ENCODE measurements at places on chromosomes 4 and X. TPM values are rescaled to one million over a fixed set of nuclear protein-coding genes. Genes with fewer than 3 reads are reported as not detected.

HPGDS gene
- 2.3 TPM for polyA plus RNA-seq

FHL1 gene
- 65.1 TPM for polyA plus RNA-seq

DNA sequence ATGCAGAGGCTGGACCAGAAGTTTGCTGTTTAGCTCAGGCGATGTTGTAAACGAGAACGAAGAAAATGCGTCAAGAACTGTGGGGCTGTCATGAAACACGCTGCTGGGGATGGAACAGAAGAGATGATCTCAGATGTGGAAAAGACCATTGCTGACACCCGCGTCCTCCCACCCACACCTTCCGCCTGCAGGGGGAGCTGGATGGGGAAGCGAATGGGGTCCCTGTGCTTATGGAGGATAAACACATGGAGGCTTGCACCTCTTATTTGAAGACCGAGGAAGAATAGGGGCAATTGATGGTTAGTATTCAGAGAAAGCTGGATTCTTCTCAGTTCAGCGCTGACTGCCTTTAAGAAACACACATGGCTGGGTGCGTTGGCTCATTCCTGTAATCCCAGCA is 63.9 kb downstream of the GPR143 start:
- no peak for DNase-seq

GRCh38 chrX:47373198-47373597 is 2.8 kb downstream of the ZNF157 start:
- DNase-seq: no peak

DNA sequence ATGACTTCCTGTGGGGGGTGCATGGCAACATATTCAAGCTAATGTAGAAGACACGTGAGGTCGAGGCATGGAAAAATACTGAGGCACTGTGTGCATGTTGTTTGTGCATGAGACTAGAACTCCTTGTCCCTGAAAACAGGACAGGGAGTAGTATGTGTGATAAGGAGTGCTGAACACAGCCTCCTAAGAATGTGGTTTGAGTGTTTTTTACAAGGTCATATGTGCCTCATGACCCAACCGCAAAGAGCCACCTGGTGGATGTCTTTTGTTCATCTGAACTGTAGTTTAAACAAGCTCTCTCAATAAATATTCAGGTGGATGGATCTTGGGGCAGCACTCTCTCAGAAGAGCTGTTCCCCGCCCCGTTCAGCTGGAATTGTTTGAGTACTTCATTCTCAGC is 226.6 kb downstream of the NLGN4X start:
- DNase-seq: no peak

GRCh38 chrX:1323315-1323714 is 13.3 kb upstream of the IL3RA start:
- DNase-seq: no peak

- DNase-seq: no peak
Measured at GRCh38 chrX:119502727-119503483, 34.7 kb downstream of the SLC25A5 start.

DNA sequence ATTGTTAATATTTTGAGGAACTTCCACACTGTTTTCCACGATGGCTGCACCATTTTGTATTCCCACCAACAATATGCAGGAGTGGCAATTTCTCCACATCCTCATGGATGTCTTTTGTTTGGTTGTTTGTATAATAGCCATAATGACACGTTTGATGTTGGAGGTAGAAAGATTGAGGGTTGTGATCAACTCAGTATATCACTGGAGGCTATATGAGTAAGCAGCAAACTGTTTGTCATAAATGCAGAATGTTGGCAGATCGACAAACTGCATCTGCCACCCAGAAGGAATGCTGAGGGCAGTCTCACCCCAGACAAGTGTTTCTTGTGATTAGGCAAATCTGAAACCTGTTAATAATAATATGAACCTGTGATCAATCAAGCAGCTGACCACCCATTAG is 243.9 kb upstream of the WDFY3 start:
- no peak for DNase-seq

- no peak for DNase-seq
Measured at GRCh38 chr4:41748571-41749475, at the start of gene PHOX2B. Gene PHOX2B, minus strand, starts transcription at chr4:41748725. Its CDS starts 115 bp downstream, at chr4:41748610.

DNA sequence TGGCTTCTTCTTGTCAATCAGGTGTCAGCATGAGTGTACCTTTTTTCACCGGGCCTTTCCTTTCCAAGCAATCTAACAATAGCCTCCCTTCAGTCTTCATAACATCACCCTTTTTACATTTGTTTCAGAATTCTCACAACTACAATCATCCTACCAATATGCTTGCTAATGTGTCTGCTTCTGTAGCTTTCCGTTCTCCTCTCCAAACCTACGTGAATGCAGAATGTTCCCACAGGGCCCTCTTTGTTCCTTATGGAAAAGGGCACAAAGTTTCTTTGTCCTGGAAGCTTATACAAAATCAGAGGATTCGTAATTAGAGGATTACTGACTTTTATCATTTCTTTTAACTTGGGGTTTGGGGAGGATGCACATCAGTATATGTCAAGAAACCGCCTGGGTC is 461.8 kb downstream of the CENPC start:
- no peak for DNase-seq

DNA sequence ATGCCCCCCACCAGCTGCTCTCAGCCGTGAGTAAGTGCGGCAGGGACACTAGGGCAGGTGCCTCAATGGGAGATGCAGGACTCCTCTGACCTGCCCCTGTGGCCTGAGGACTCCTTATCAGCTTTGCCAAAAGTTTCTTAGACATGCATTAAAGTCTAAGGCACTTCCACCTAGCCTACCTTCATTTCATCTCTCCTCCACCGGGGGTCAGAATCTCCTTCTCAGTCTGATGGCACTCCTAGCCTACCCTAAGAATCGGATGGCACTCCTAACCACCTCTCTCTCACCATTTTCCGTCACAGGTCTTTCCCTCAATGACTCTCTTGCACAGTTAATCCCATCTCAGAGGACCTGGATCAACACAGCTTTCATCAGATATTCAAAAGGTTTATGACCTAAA is 85.9 kb downstream of the OTC start:
- DNase-seq: no peak

DNA sequence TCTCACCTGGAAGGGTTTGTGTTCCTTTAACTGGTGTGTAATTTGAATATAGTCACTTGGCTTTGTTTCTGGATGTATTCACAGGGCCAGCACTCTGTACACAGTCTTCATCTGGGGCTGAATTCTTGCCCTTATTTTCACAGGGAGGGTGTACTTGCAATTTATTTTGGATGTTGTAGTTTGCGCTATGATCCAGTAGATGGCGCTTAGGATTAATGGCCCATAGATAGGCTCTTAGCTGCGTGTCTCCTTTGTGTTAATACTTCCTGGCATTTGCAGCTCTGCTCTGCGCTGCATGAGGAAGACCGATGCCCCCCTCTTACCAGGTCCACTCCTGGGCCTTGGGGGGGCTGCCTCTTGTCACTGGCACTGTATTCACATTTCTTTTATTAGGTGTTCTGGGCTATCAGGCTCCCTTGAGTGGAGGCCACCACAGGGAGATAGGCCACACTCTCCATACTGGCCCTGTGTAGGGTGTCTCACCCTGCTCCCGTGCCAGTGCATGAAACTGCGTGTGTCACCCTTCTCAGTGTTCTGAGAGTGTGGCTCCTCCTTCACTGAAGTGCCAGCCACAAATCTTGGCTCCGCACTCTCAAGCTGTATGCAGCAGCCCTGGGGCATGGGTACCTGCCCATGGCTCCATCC is 562.2 kb downstream of the ZIC3 start:
- no peak for DNase-seq

DNA sequence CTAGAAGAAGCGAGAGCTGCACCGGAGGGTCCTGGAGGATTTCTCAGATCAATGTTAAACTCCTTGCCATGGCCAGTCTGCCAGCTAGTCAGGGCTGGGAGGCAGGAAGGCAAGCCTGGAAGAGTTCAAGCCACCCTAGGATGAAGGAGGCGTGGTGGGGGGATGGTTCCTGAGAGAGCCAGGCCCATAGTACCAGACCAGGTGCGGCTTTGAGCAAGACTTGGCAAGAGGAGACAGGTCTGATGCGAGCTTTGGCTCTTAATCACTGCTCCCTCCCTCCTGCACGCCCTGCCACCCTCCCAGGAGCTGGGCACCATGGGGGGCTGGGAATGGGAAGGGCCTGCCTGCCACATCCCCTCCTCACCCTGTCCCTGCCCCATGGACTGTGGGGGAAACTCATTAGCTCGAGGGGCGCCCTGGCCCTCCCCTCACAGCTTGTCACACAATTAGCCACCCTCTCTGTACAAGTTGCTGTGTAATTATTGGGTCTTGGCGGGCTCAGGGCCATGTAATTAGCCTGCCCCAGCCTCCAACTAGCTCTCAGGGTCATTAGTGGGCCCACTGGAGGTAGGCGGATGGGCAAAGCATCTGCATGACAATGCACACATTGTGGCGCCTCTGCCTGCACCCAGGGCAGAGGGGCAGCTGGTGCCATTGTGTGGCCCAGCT is 50.3 kb downstream of the EFNB1 start:
- DNase-seq: no peak

NDNF gene
- polyA plus RNA-seq: 67.4 TPM

SHROOM3 gene
- polyA plus RNA-seq: 39.2 TPM

DNA sequence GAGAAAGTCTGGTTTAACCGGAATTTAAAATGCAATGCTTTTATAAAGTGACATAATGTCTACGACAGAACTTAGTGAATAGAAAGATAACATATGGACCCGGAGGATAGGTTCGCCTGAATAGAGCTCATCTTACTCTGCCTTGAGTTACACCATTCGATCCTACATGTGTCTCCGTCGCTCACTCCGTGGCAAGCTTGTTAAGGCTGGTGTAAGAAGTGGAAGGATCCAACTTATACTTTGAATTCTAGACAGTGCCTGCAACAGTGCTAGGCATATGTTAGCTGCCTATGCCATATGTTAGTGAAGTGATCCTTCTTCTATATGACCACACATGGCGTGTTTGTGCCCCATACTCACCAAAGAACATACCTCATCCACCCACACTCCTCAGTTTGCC is 50.9 kb downstream of the SEL1L3 start:
- no peak for DNase-seq

DNA sequence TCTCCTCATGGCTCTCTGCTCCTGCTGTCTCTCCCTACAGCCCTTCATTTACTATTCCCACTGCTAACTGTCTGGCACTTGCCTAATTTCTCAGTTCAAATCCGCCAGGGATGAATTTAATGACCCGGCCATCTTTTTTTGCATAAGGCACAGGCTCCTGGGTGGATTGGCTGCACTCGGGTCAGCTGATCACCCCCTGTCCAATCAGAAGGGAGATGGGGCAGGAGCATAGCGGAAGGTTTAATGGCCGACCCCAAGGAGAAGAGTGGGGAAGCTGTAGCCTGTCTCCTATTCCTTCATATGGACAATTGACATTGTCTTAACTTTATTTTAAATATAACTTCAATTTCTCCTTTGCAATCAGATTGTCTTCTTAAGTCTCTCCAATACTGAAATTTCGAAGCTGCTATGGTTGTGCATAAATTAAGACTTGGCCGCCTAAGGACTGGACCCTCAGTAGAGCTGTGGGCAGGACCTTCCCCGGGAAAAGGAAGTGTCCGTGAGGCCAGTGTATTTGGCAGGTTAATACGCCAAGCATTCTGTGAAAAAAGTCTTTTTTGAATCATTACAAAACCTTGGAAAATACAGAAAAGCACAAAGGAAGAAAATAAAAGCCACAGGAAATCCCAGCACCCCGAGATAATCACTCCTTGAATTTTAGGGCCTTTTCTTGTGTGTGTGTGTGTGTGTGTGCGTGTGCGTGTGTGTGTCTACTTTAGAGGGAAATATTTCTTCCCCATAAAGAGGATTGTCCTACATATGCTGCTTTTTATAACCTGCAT is 55.5 kb downstream of the SMIM20 start:
- DNase-seq: no peak

- no peak for DNase-seq
Measured at GRCh38 chr4:37757761-37758160, 68.7 kb upstream of the PGM2 start.

DNA sequence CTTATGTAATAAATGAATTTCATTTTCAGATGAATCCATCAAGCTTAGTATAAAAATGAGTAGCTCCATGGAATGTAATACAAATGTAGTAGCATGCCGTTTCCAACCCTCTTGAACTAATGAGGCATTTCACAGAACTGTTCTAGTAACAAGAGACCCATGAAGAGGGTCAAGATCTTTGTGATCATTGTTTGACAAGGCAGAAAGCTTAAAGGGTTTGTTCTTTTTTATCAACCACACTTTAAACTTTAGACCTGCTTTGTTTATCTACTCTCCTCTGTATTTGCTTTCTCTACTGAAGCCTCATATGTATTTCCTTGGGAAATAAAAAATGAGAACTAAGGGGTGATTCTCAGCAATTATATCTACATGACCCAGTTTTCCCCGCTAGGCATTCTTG is 513.9 kb downstream of the ARAP2 start:
- no peak for DNase-seq

STX18 gene
- polyA plus RNA-seq: 80.8 TPM

GRCh38 chr4:146095091-146095690 is 80.3 kb upstream of the LSM6 start:
- peak; percentile 29 for DNase-seq

TSPAN7 gene
- 52.6 TPM for polyA plus RNA-seq

GRCh38 chr4:11287055-11287454 is 141.6 kb downstream of the HS3ST1 start:
- DNase-seq: no peak

CFAP47 gene
- polyA plus RNA-seq: 0.57 TPM

GRCh38 chrX:43166874-43167273 is 388.9 kb upstream of the PPP1R2C start:
- DNase-seq: no peak

- no peak for DNase-seq
Measured at GRCh38 chrX:19863857-19864223, 23.6 kb downstream of the SH3KBP1 start.

GRCh38 chr4:95547715-95548471 is 880 bp downstream of the UNC5C start:
- DNase-seq: no peak

GRCh38 chr4:123284168-123284567 is 112.4 kb upstream of the SPRY1 start:
- DNase-seq: no peak

All from right renal pelvis (tissue), 4 donors.